ENCODE measurements at places on chromosomes 2 and 18. TPM values are rescaled to one million over a fixed set of nuclear protein-coding genes. Genes with fewer than 3 reads are reported as not detected.

- no peak for DNase-seq
- no peaks in the 10 kb centered on the region for H3K36me3 ChIP-seq
- H3K27ac ChIP-seq: no peak overlapping the region
- H3K4me1 ChIP-seq: no peaks in the 10 kb centered on the region
- no peak overlapping the region for H3K4me3 ChIP-seq
Observed at GRCh38 chr2:182248362-182248761, 178.5 kb downstream of the PDE1A start.

DNA sequence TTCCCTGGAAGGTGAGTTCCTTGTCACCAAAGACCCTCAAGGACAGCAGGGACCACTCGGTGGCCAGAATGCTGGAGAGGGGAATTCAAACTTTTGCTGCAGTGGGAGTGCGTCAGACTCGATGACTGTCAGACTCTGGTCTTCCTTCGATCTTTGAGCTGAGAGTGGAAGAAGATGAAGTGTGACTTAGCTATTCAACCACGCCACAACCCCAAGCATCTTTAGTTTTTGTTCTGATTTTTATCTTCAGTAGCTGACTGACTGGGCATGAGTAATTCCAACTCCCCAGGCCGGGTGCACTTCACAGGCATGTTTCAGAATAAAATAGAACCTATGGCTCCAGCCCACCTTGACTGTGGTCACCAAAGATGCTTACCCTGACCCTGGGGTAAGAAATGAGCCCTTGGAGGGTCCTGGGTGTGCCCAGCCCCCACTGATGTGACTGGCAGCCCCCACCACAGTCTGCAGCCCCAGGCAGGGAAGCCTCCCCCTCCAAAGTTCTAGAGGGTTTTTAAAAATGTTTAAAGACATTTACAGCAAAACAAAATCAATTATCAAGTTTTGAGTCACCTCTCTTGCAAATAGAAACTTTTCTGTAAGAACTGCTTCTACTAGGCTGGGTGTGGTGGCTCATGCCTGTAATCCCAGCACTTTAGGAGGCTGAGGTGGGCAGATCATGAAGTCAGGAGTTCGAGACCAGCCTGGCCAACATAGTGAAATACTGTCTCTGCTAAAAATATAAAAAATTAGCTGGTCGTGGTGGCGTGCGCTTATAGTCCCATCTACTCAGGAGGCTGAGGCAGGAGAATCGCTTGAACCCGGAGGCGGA is 24.9 kb upstream of the YWHAQ start:
- H3K36me3 ChIP-seq: no peaks in the 10 kb centered on the region
- no peaks in the 10 kb centered on the region for H3K27me3 ChIP-seq
- H3K4me1 ChIP-seq: no peaks in the 10 kb centered on the region
- no peak for DNase-seq
- H3K27ac ChIP-seq: no peak overlapping the region

GRCh38 chr18:44579028-44579702 is 101.5 kb upstream of the SETBP1 start:
- no peaks in the 10 kb centered on the region for H3K36me3 ChIP-seq
- H3K27ac ChIP-seq: no peak overlapping the region
- H3K4me1 ChIP-seq: no peaks in the 10 kb centered on the region
- DNase-seq: no peak
- no peaks in the 10 kb centered on the region for H3K27me3 ChIP-seq
- H3K4me3 ChIP-seq: no peak overlapping the region

- H3K27me3 ChIP-seq: no peaks in the 10 kb centered on the region
- no peak overlapping the region for H3K4me3 ChIP-seq
- H3K27ac ChIP-seq: no peak overlapping the region
- no peaks in the 10 kb centered on the region for H3K36me3 ChIP-seq
Observed at GRCh38 chr2:38626326-38627035, 23.8 kb upstream of the HNRNPLL start.

DNA sequence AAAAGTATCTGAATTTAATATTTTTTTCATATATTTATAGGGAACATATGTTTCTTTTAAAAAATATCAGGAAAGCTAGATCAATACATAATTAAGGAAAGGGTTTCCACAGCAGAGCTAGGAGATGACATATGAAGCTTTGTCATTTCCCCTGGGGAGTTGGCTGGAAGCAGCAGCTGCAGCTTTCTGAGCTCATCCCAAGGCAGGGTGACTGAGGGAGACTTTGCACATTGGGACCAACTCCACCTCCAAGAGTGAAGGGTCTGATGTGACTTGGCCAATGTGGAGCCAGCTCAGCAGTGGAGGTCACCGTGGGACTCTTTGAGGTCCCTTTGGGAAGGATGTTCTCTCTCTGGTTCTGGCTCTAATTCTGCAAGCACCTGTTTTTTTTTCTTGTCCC is 315.1 kb downstream of the RDH14 start:
- no peaks in the 10 kb centered on the region for H3K36me3 ChIP-seq
- no peak overlapping the region for H3K27ac ChIP-seq
- DNase-seq: no peak
- H3K27me3 ChIP-seq: no peaks in the 10 kb centered on the region
- no peaks in the 10 kb centered on the region for H3K4me1 ChIP-seq

DNA sequence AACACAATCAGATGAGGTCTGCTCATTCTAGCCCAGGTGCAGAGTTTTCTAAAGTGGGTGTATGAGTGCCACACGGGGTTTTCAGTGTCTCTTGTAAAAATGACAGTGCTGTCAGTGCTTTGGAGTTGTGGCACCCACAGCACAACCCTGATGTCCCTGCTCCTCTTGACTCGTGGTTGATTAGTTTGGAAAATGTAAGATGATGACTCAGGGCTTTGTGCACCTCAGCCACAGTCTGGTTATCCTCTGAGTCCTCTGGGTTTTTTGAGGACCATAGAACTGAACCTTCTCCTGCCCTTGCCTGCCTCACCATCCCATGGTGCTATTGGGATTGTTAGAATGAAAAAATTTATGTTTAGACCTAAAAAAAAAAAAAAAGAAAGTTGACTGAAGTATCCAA is 105.6 kb downstream of the MYO1B start:
- H3K4me1 ChIP-seq: no peaks in the 10 kb centered on the region
- H3K4me3 ChIP-seq: no peak overlapping the region
- H3K27me3 ChIP-seq: no peaks in the 10 kb centered on the region
- peaks cover 37% of the 10 kb centered on the region for H3K36me3 ChIP-seq

DNA sequence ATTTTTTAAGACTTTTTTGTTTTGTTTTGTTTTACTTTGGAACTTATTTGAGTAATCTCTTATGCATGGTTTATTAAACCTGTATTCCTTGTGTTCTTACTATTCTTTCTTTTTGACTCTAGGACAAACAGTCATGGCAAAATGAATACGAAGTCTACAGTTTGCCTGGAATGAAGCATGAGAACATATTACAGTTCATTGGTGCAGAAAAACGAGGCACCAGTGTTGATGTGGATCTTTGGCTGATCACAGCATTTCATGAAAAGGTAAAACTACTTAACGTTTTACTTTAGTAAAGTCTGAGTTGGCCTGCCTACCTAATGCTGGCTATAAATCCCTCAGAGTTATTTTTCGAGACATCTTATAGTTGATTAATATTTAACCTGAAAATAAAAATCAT is 72.3 kb downstream of the ACVR2A start:
- DNase-seq: no peak
- H3K27ac ChIP-seq: no peak overlapping the region
- no peaks in the 10 kb centered on the region for H3K27me3 ChIP-seq

Gene ABCB11
- 33.1 TPM for polyA plus RNA-seq

Gene IL36B
- polyA plus RNA-seq: not detected

Gene PRKD3
- 6.2 TPM for polyA plus RNA-seq

Gene SLC40A1
- 105 TPM for polyA plus RNA-seq

All from liver (tissue), 10 donors.